ENCODE measurements at places on chromosomes 16 and 17.

DNA sequence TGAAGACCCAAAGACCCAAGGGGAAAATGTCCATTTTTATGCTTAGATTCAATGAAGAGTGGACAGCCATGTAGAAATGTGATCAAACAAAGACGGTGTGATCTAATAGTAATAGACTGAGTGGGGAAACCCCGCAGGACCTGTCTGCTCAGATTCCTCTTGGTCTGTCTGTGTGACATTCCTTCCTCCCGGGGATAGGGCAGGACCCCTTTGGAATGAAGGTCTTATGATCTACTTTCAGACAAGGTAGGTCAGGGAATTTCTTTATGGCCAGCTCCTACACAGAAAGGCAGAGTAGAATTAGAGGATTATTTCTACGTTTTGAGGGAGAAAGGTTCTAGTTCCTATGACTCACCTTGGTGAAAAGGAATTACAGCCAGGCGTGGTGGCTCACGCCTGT lies 267.6 kb downstream of the STX8 start:
- DNase-seq: no peak

- DNase-seq: peak; percentile 27
Observed at GRCh38 chr16:56961851-56962281, at the start of gene CETP. TSS of gene CETP (plus strand) at chr16:56961950. CDS start at chr16:56961980, 30 bp downstream.

- DNase-seq: no peak
Observed at GRCh38 chr17:81509972-81510784, 2.4 kb downstream of the ACTG1 start.

- no peak for DNase-seq
Observed at GRCh38 chr16:79752396-79752795, 151.9 kb upstream of the MAF start.

GRCh38 chr16:58421529-58421928 lies 29.3 kb downstream of the GINS3 start:
- no peak for DNase-seq

GRCh38 chr17:65193716-65194293 lies 56.6 kb downstream of the RGS9 start:
- peak; percentile 24 for DNase-seq
